ENCODE measurements at places on chromosomes 3 and 15.

DNA sequence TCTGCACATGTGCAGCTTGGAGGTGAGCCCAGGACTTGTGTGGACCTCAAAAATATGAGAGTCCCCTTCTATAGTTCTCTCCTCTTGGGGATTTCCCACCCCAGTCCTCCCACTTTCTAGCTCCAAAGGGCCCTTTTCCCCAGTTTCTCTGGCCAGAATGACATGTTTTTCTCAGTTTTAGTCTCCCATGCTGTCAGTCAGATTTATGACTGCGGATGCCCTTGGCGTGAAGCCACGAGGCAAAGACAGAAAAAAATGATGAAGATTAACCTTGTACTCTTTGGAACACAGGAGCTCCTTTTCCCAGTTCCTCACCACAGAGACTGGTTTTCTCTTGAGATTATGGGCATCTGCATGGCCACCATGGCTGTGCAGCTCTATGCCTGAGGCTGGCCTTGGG lies 72.0 kb upstream of the TTBK2 start:
- DNase-seq, result no peak

DNA sequence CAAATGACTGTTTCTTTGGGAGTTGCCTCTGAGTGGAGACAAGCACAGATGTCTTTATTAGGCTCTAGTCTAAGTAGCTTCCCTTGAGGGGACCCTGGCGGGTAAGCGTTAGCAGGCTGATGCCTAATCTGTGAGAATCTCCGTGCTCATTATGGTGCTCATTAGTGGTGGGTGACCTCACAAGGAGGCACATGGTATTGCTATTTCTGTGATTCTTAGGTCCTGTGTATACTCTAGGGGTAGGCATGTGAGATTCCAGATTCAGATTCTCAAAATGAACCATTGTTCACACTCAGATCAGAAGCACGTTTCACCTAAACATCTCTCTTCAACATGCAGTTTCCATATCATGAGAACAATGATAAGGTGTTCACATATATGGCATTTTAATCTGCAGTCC lies 809.7 kb downstream of the NR2F2 start:
- DNase-seq, result no peak

DNA sequence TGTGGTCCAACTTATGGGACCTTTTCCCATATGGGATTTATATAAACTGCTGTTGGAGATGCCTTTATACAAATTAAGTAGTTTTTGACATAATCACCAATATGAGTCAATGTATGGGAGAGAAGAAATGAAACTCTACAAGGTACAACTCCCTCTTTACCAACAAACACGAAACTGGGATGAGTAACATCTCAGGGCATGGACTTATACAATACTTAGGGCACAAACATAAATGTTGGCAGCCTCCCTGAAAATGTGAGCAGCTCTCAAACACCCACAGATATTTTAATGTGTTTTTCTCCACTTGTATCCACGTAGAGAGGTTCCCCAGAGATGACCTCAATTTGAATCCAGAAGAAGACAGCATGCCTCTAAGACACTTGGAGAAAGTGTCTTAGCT lies 161.6 kb downstream of the MAGI1 start:
- no peak for DNase-seq

DNA sequence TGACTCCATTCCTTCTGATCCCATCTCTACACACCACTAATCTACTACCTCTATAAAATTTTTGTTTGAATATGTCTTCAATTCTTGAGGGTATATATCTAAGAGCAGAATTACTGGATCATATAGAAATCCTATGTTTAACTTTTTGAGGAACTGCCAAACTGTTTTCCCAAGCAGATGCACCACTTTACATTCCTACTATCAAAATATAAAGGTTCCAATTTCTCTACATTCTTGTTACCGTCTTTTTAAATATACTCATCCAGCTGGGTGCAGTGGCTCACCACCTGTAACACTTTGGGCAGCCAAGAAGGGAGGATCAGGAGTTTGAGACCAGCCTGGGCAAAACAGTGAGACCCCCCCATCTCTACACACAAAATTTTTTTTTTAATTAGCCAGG lies 268.0 kb downstream of the SCAPER start:
- no peak for DNase-seq

GRCh38 chr3:50189274-50189673 lies 2.1 kb upstream of the GNAT1 start:
- peak; percentile 19 for DNase-seq

GRCh38 chr3:26259176-26259575 lies 363.4 kb upstream of the LRRC3B start:
- no peak for DNase-seq

DNA sequence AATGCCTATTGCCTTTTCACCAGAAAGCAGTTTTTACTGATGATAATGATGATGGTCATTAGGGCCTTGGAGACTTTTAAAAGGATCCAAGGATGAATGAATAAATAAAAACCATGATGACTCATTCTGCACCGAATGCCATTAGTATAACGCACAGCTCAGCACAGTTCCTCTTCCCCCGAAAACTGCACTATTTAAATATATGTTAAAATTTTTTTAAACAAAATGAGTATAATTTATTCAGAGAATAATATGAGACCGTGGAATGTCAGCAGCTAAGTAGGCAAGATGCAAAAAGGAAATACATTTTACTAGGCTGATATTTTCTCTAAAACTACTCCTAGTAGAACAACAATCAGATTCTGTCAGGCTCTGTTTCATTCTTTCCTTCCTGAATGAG lies 83.4 kb upstream of the NANOGP8 start:
- no peak for DNase-seq

DNA sequence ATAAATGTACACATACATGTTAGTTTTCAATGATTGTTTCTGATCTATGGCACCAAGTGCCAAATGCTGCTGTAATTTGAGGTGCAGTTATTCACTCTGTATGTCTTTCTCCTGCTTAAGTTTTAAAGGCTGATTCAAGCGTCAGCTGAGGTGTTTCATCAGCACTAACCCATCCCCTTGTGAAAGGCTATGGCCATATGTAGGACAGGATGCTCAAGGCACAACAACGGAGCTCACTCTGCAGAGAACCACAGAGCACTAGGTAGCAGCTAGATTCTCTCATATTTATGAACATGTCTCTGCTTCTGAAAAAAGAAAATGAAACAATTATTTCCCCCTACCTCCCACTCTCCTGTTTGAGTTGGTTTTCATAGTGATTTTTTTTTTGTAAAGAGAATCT lies 340.0 kb upstream of the TMCO5A start:
- no peak for DNase-seq

- DNase-seq, result no peak
Observed at GRCh38 chr3:64073158-64073761, 50.0 kb upstream of the PSMD6 start.

- DNase-seq, result no peak
Observed at GRCh38 chr3:149377408-149378364, at the start of gene TM4SF1. Gene TM4SF1, minus strand, starts transcription at chr3:149377649. Its CDS starts 102 bp downstream, at chr3:149377547.

GRCh38 chr15:43285609-43286037 lies 18.9 kb upstream of the TGM5 start:
- DNase-seq, result peak; percentile 71

GRCh38 chr3:65927576-65927975 lies 111.1 kb downstream of the MAGI1 start:
- DNase-seq, result no peak

DNA sequence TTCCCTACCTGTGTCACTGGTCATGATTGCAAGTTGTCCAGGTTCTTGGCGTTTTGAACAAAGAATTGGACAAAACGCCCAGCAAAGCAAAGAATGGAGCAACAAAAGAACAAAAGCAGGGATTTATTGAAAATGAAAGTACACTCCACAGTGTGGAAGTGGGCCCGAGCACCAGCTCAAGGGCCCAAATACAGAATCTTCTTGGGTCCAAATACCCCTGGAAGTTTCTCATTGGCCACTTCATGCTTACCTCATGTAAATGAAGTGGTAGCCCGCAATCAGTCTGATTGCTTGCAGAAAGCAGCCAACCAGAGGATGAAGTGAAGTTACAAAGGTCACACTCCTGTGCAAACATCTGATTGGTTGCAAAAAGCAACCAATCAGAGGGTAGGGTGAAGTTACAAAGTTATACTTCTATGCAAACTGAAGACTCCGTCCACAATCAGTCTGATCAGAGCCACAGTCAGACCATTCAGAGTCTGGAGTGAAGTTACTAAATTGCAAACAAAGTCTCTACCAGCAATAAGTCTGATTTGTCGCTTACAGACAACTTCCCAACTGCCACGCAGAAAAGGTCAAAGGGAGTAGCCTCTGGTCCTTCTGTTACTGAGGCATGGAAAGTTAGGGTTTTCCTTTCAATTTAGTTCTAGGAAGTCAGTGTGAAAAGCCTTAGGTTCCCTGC lies 8.3 kb upstream of the TM4SF1 start:
- no peak for DNase-seq

All from CD4-positive, alpha-beta T cell treated with Interleukin-21 for 1 hour (primary cell).